Central memory CD4-positive, alpha-beta T cell (primary cell): ENCODE measurements at places on chromosomes 6 and 20.

- peak; percentile 32 for DNase-seq
Observed at GRCh38 chr6:37819802-37820717, 533 bp downstream of the ZFAND3 start.

DNA sequence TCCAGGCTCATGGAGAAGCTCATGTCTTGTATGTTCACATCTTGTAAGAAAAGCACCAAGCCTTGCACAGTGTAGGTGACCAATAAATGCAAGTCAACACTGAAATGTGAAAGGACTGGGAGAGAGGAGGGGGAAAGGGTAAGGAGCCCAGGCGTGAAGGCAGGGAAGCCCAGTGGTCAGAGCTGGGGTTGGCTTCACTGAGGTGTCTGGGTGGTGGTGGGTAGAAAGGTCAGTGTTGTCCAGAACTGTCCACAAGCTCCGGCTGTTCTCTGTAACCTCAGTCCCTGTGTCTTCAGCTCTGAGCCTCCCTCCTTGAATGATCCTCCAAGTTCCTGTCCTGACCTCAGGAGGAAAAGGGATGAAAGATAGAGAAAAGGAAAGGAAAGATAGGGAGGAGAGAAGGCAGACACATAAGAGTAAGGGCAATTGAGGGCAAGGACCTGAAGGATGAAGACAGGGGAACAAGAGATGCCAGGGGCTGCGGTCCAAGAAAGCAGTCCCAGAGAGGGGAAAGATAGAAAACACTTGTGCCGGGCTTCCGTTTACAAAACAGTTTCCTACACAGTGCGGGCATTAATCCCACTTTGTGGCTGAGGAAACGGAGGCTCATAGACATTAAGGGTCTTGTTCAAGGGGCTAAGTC is 2.4 kb upstream of the TNXB start:
- DNase-seq, result no peak

GRCh38 chr6:47080083-47080596 is 38.0 kb upstream of the ADGRF1 start:
- no peak for DNase-seq

DNA sequence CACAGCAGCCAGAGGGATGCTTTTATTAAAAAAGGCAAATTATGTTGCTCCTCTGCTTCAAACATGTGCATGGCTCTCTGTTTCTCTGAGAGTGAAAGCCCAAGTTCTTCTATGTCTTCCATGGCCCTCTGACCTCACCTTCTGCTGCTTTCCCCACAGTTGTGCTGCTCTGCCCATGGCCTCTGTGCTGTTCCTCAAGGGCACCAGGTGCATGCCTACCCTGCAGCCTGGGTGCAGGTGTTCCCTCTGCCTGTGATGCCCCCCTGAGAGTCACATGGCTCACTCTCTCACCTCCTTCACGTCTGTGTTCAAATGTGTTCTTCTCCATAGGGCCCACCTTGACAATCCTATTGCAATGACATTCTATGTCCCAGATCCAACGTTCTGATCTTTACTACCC is 477.0 kb upstream of the CHD6 start:
- DNase-seq, result no peak

- no peak for DNase-seq
Observed at GRCh38 chr6:43926634-43927531, 156.9 kb downstream of the VEGFA start.

DNA sequence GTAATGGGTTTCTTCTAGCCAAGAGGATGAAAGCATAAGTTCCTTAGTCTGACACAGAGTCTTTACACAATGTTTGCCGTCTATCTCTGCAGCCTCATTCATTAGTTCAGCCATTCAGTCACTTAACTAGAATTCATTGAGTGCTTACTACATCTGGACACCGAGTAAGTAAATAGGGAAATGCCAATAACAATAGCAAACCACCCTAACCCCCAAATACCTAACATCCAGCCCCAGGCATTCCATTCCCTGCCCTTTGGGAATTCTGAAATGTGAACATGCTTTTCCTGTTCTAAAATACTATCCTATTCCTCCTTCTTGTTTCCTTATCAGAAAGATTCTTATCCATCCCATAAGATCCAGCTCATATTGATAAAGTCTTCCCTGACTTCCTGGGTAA is 277.6 kb upstream of the RNF217 start:
- DNase-seq, result no peak

- no peak for DNase-seq
Observed at GRCh38 chr6:138570725-138571029, 71.4 kb upstream of the NHSL1 start.

GRCh38 chr6:143146186-143146851 is 85.6 kb downstream of the AIG1 start:
- no peak for DNase-seq

DNA sequence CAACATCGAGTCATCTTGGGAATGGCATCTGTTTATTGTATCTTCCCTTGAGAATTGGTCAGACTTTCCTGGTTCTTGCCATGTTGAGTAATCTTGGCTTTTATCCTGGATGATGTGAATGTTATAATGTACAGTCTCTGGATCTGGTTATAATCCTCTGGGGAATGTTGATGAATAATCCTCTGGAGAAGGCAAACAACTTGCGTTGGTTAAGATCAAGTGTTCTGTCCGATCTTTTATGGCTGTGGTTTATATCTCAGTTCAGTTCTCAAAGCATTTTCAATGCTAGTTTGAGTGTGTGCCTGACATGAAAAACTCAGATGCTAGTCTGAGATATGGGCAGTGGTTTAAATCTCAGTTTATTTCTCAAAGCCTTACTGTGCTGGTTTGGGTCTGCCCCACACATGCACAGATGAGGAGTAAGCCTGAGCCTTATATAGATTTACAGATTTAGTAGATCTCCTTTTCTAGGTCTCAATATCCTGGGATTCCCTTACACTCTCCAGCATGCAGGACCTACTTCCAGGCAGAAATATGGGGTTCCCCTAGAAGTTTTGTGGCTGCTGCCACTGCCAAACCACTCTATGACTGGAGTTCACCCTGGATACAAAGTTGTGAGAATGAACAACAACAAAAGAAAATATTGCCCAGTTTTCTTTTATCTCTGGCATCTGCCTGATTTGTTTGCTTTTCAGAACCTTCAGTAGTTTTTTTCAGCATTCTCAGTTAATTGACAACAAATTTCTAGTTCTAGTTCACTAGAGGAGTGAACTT is 191.8 kb upstream of the MAN1A1 start:
- DNase-seq, result no peak

- DNase-seq, result no peak
Observed at GRCh38 chr20:36951979-36952738, 651 bp upstream of the SAMHD1 start.

DNA sequence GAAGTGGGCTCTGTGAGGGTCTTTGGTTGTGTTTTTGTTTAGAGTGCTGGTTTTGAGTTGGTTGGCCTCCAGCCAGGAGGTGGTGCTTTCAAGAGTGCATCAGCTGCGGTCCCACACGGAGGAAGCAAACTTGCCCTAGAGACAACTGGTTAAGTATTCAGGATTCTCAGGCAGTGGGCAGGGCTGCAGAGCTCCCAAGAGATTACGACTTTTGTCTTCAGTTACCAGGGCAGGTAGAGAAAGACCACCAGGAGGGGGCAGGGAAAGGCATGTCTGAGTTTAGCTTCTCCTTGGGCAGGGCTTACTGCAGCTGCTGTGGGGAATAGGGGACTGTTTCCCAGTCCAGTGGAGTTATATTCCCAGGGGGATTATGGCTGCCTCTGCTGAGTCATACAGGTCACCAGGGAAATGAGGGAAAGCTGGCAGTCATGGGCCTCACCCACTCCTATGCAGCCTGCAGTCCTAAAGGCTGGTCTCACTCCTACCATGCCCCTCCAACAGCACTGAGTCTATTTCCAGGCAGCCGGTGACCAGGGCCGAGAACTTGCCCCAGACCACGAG is 64.3 kb downstream of the TTI1 start:
- DNase-seq, result no peak

- no peak for DNase-seq
Observed at GRCh38 chr20:362271-363254, 15.7 kb downstream of the NRSN2 start.

GRCh38 chr6:34243131-34243771 is 5.6 kb downstream of the SMIM29 start:
- no peak for DNase-seq

DNA sequence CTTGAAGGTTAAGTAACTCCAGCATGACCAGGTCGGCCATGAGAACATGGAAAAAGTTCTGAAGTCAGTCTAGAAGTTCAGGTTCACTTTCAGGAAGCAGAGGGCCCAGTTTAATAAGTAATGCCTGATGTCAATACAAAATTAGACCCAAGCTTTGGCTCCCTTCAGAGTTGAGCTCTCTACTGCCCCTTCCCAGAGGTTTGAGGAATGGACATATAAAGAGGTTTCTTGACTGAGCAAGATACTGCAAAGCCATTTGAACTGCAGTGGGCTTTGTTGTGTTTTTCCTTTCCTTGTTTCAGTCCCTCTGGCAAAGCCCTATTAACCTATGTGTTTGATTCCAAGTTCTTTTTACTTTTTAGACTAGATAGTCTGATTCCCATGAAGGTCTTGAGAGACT is 97.8 kb upstream of the PREP start:
- DNase-seq, result no peak

GRCh38 chr6:5751525-5752390 is 255.0 kb downstream of the NRN1 start:
- DNase-seq, result no peak

DNA sequence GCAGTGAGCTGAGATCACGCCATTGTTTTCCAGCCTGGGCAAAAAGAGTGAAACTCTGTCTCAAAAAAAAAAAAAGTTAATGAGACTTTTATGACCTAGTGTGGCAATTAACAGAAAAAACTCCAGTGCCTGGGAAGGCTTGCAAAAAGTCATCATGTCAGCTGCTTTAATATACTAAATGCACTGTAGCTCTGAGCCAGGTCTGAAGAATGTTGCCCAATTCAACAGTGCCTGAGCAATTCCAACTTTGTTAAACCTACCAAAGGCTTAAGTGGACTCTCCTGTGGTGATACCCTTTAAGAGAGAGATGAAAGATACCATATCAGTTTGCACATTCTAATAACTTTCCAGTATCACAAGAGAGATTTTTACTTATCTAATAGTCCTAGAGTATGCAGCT is 6.5 kb upstream of the ROS1 start:
- no peak for DNase-seq

DNA sequence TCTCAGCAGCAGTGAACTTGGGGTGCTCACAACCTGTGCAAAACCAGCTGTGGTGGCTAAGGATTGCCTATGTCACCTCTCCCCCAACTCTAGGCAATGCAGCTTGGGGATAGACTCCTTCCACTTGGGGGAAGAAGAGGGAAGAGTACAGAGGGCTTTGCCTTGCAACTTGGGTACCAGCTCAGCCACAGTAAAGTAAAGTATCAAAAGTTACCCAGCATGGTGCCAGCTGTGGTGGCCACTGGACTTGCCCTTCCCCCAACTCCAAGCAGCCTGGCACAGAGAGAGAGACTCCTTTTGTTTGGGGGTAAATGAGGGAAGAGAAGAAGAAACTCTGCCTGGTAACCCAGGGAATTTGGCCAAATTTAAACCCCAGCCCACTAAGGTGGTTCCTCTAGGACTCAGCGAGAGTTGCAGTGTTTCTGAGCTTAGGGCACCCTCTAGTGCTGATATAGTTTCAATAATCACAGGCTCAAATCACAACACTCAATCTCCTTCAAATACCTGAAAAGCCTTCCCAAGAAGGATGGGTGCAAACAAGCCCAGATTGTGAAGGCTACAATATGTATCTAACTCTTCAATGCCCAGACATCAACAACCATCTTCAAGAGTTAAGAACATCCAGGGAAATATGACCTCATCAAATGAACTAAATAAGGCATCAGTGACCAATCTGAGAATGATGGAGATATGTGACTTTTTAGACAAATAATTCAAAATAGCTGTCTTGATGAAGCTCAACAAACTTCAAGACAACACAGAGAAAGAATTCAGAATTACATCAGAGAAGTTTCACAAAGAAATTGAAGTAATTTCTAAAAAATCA is 7.6 kb upstream of the DEFB129 start:
- no peak for DNase-seq

DNA sequence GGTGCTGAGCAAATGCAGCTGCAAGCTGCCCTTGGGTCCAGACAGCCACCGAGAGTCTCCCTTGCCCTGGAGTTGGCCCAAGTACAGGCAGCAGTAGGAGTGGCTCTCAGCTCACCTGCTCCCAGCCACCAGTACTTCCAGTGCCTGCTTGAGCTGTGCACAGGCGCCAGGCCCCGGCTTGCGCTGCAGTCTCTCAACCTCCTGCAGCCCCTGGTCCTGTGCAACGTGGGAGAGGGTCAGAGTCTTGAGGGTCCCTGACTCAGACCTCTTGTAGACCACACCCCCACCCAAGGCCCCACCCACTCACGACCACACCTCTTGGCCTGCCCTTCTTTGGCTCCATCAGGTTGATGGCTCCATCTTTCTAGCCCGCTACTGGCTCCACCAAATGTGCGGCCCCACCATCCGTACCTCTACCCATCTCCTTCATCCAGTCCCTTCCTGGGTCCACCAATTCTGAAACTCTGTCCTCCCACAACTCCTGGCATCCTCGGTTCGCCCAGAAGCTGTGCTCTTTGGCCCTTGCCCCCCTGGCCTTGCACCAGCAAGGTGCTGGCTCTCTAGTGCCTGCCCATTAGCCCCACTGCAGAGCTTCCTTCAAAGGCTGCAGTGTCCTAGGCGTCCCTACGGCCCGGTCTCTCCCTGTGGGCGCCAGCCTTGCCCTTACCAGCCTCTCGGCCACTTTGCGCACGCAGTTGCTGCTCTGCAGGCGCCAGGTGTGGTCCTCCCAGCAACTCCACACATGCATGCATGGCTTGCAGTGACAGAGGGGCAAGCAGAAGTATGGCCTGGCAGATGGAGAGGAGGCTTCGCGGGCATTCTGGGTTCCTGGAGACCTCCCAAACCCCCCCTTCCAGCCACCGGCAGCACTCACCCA is 16.5 kb upstream of the SPAG4 start:
- DNase-seq, result no peak

DNA sequence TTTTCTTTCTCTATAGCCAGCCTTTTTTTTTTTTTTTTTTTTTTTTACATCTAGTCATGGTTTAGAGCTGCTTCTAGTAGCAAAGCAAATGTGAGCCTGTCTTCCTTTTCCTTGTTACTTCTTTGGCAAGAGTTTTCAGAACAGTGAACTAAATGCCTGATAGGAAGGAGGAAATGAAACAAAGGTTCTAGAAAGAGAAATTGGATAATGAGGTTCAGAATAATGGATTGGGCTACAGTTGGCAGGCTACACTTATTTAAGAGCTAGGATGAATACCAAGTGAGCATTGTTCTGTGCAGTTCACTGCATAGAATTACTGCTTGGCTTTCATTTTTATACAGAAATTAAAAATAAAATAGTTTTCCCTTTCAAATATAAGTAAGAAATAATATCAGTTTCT is 78.6 kb downstream of the HIVEP1 start:
- DNase-seq, result no peak

- no peak for DNase-seq
Observed at GRCh38 chr20:48313324-48313723, 514.5 kb downstream of the PREX1 start.

DNA sequence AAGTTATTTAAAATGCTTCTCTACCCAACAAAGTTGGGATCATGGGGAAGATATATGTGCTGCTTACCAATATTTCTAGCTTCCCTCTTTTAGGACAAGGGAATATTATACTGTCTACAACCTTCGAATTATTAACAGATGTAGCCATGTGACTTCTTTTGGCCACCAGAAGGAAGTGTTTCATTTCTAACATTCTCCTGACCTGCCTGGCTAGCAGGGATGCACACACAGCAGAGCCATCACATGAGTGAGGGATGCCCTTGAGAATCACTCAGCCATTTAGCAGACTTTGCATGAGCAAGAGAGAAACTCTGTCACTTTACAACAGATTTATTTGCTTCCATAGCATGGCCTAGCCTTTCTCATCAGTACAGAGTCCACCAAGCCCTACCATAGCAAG is 230.7 kb upstream of the MARCKS start:
- no peak for DNase-seq

GRCh38 chr20:7585126-7585679 is 355.1 kb downstream of the HAO1 start:
- DNase-seq, result no peak
